Heart right ventricle (tissue), 16 donors: ENCODE measurements at places on chromosomes 1 and 21. TPM values are rescaled to one million over a fixed set of nuclear protein-coding genes. Genes with fewer than 3 reads are reported as not detected.

DNA sequence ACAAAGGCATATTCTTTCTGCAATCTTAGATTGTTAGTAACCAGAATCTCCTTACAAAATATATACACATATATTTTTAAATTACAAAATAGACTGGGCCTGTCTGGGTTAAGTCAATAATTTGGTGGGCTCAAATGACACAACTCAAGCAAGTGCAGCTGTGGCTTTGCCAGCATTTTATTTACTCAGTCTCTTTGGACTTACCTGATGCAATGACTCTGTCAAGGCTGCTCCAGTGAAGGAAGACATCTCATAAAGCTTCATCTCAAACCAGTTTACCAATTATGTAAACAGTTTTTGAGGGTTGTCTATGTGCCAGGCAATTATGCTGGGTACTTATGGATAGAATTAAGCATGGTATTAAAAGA lies 22.8 kb upstream of the ABCA4 start:
- DNase-seq: no peak

GRCh38 chr1:94542088-94542870 lies 720 bp upstream of the F3 start:
- DNase-seq: peak; percentile 65

CLEC20A gene
- polyA plus RNA-seq: not detected

GRCh38 chr1:46315669-46316403 lies 12.3 kb downstream of the UQCRH start:
- DNase-seq: no peak

DNA sequence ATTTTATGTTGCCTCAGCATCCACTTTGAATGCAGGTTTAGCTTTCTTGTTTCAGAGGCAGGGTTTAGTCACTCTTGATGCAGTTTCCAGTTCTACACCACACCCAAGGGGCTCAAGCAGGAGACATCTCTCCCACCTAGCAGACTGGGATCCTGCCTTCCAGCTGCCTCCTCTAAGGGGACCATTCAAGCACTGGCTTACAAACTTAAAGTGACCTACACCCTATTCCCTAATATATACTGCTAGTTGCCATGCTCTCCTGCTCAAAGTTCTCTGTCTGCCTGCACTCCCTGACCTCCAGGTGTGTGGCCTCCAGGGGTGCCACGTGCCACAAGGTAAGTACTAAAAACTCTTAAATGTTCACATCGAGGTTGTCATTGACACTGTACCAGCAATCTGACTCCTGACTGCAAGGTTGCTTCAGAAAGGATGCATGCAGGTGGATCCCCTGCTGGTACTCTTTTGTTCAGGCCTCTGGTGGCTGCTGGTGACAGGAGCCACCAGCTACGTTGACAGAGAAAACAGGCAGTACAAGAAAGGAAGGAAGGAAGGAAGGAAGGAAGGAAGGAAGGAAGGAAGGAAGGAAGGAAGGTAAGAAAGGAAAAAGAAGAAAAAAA lies 185.9 kb downstream of the COQ8A start:
- DNase-seq: no peak

DNA sequence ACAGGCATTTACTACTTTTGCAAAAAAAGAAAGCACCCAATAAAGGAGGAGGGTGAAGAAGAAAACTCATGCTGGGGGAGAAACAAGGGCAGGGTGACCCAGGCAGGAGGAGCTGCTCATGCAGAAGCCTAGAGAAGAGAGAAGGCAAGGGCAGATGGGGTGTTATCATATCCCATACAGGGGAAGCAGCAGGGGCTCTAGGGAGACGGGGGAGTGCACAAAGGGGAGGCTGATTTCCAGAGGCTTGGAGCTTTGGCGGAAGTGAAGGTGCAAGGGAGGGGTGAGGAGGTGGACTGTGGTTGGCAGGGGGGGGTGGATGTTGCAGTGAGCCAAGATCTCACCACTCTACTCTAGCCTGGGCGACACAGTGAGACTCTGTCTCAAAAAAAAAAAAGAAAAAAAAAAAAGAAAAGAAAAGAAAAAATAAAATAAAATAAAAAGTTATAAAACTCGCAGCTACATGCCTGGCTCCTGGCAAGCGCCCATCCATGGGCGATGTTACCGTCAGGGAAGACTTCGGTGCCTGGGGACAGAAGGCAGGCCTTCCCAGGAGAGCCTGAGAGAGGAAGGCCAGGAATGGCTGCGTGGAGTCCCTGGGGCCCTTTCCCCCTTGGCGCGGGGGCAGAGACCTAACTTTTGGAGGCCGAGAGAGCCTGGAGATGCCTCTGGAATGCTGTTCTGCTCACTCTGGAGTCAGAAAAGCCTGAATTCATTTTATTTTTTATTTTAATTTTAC lies 3.3 kb upstream of the FCN3 start:
- no peak for DNase-seq

CYYR1 gene
- 38.2 TPM for polyA plus RNA-seq
